ENCODE measurements at places on chromosomes 11 and 22.

- DNase-seq: peak; percentile 91
These were observed 12.3 kb upstream of the P2RY2 start for GRCh38 chr11:73205661-73206343.

DNA sequence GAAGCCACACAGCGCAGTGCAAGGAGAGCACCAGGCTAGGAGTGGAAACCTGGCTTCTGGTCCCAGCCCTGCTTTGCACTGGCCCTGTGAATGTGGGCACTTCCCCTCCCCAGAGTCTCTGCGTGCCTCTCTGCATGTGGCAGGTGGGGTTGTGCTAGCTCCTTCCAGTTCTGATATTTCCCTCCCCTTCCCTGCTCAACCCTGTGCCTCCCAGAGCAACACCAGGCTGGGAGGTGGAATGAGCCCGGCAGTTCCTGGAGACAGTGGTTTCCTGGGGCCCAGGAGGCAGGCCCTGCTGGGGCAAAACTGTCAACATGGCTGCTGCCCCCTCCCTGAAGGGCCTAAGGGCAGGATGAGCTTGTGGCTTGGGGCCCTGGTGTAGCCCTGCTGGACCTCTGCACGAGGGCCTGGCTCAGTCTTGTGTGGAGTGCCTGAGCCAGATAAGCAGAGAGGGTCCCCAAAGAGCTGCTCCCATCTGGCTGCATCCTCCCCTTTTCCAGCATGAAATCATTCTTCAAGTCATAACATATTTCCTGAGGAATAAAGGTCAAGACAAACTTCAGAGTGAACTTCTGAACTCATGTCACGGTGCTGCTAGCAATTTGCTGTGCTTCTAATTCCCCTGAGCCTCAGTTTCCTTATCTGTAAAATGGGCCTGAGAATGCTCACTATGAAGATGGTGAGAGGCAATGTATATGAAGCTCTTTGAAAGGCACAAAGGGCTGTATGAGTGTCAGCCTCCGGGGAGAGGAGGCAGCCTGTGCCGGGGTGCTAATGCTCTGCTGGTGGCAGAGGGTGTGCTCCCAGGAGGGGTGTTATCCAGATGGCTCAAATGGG lies 116.0 kb downstream of the GRIK4 start:
- DNase-seq: no peak

DNA sequence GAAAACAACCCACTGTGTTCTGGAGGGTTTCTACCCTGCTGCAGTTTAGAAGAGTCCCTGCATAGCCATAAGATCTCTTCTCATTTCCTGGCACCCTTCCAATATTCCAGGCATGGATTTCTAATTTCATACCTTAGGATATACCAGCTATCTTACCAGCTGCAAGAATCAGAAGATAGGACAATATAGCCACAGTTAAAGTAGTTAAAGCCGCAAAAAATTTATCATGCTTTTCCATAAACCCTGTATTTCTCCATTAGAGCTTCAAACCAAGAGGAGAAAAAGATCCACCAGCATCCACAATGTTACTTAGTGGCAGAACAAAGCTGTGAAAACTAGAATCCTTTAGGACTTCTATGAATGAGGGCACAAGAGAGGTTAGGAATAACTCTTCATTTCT lies 8.6 kb upstream of the OR56B1 start:
- no peak for DNase-seq

GRCh38 chr11:116117331-116118137 lies 613.3 kb upstream of the CADM1 start:
- no peak for DNase-seq

DNA sequence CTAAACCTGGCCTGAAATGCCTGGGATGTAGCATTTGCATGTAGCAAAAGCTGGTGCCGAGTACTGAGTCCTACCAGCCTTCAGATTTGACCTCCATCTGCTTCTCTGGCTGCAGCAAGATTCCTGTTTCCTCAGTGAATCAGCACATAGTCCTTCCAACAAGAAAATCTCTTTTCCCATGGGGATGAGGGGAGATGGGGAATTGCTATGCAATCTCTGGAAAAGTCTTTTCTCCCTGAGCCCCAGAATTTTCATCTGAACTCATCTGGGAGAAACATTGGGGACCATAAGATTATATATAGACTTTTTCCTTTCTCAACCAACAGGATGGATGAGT lies 32.0 kb upstream of the YWHAH start:
- DNase-seq: no peak

GRCh38 chr11:61903845-61904244 lies 12.5 kb upstream of the FADS3 start:
- no peak for DNase-seq

DNA sequence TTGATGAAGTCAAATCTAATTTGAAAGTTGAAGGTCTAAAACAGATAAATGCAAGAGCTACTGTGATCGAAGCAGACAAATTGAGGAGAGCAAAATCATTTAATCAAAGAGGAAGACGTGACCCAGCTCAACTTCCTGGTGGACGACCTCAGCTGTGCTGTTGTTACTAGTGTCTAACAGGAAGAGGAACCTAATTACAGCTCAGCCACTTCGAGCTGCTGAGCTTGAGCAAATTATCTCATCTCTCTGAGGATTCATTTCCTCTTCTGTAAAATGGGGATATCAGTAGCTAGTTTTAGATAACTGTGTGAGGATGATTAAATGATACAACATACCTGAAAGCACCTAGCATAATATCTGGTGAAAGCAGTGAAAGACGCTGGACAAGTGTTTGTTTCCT lies 48.6 kb upstream of the OLFML1 start:
- DNase-seq: peak; percentile 39

- DNase-seq: no peak
These were observed 169.0 kb downstream of the BUD13 start for GRCh38 chr11:116603728-116604323.

DNA sequence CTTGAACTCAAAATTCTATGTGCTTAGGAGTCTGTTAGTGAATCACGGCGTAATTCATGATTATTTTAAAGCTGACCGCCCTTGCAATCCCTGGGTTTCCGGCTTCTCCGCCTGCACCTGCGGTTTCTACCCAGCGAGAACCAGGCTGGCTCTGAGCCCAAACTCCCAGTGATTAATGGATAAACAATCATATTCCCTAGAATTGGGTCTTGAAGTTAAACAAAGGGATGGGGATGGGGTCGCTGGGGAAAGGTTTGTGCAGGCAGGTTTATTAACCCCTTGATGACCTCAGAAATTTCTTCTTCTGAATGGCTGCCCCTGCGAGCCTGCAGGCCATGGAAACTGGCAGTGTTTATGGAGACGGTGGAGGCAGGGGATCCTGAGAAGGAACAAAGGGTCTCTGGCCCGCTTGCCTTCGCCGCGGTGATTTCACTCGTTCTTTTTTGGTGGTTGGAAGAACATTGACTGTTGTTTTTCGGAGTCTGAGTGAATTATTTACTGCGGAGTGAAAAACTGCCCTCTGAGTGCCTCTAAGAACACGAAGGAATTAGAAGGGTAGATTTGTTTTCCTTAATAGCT lies 1000.3 kb downstream of the BRD1 start:
- no peak for DNase-seq

DNA sequence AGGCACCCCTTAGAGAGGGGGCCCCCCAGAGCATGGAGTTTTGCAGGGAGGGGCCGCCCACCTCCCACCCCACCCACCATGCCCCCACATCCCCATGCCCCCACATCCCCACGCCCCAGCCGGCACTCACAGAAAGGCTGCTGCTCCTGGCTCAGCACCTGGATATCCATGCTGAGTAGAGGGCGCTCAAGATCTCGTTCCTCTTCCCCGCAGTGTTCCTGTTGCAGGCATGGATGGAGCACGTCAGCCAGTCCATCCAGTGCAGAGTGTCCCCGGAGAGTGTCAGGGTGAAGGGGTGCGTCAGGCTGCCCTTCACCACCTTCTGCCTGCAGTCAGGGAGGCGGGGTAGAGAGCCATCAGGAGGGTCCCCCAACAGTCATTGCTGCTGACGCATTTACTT lies 156.2 kb downstream of the CRYBB2 start:
- no peak for DNase-seq

GRCh38 chr11:66562907-66563583 lies 5.4 kb downstream of the CTSF start:
- DNase-seq: no peak

GRCh38 chr22:37213218-37213855 lies 1.1 kb upstream of the SSTR3 start:
- no peak for DNase-seq

DNA sequence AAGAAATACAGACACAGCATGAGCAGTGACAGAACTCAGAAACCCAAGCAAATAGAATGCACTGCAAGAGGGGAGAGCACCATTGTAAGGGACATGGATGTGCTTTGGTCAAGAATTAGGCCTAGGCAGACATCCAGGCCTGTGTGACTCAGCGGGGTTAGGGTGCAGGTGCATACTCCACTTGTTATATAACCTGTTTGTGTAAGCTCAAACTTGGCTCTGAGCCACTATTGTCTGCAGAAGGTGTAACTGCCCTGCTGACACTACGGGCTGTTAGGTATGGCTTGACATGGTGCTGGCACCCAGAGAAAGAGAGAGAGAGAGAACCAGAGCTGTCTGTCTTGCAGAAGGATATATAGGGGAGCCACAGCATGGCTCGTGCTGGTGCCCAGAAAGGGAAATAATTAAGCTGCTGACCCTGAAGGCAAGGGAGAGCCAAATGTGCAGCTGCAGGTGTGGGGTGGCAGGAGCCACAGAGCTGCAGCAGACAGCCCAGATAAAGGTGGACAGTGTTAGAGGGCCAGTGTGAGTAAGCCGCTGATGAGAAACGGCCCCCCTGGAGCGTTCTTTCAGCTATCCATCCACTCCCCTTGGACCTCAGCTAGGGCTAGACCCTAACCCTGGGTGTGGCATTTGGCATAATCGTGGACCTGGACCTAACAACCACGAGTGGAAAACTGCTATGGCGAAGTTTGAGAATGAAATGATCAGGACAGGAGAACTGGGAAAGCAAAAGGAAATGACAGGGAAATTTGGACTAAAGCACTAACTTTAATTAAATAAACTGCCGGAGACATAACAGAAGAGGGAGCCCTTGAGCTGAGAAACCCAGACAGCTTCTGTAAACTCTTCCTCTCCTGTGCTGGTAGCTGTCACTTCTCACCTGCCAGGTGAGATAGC lies 253.0 kb upstream of the CCDC179 start:
- peak; percentile 16 for DNase-seq

GRCh38 chr11:126359431-126360048 lies 4.1 kb downstream of the ST3GAL4 start:
- DNase-seq: no peak

DNA sequence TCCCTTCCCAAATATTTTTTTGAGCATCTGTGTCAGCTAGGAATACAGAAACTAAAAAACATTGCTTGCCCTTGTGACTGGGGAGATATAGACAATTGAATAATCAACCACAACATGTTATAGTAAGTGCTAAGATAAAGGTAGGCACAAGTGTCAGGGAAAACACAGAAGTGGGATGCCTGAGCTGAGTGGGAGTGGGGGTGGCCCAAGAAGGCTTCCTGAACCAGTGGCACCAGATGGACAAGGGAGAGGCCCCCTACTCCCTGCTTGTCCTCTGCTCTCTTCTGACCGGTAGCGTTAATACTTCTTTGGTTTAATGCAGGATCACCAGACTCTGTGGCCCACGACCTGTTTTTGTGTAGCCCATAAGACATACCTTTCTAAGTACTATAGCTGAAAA lies 48.8 kb downstream of the PACS1 start:
- DNase-seq: no peak

- DNase-seq: no peak
These were observed 10.5 kb upstream of the MCHR1 start for GRCh38 chr22:40668611-40669411.

DNA sequence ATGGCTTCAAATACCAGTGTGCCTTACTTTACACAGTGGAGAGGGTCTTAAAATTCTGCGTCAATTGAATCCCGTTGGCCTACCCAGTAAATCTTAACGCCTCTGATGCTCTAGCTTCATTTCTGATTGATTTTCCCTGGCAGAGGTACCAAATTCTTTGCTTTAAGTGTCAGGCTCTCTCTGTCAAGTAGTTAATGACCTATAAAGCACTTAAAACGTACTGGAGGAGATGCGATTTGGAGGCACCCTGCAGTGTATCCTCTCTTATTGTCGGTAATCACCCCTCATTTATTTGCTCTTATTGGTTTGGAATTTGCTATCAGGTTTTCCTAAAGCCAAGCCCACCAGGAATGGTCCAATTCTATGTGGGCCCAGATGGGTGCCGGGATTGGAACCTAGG lies 59.2 kb downstream of the NFAM1 start:
- DNase-seq: no peak

GRCh38 chr11:59574467-59574866 lies 41.1 kb downstream of the OSBP start:
- no peak for DNase-seq

GRCh38 chr11:69310351-69310750 lies 16.4 kb downstream of the MYEOV start:
- no peak for DNase-seq

GRCh38 chr11:19253817-19254216 lies 13.1 kb upstream of the E2F8 start:
- no peak for DNase-seq

DNA sequence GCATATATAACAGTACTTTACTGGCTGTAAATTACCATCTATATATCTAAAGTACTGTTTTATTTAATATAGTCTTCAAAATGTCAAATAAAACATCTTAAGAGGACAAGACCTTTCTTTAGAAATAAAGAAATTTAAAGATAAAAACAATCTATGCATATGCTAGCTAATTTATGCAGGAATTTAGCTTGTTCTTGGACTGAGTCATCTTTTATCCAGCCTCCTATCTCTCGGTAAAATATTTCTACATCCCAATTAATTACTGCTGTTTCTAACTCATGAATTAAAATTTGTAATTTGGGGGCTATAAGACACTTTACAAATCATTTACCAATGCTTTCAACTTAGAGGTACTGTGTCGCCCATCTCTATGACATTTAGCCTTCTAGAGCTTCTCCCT lies 72.8 kb upstream of the DDI1 start:
- no peak for DNase-seq

- no peak for DNase-seq
These were observed 59.8 kb downstream of the WNT7B start for GRCh38 chr22:45917146-45917545.

DNA sequence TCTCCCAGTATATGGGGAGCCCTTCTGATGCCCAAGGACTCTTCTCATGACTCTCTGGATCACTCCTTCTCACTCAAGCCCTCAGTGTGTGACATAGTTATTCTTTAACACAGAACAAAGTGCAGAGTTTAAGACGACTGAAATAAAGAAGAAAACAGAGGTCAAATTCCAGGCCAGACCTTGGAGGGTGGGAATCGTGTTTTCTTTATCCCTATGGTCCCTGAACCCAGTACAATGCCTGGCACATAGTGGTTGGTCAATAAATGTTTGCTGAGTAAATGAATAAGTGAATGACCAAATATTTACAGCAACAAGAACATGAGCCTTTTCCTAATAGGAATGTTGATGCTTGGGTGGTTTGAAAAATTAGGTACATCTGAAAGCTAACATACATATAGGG lies 28.8 kb downstream of the VSTM5 start:
- no peak for DNase-seq

DNA sequence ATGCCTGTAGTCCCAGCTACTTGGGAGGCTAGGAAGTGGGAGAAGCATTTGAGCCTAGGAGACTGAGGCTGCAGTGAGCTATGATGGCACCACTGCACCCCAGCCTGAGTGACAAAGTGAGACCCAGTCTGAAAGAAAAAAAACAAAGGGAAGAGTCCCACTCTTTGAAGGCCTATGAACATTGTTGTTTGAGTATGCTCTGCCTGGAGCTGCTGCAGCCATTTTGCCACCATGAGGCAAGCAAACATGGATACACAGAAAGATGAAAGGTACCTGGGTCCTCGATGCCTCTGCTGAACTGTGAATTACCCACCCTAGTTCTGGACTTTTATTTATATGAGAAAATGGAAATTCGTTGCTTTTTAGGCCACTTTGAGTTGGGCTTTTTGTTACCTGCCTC lies 19.7 kb upstream of the TSPAN18 start:
- DNase-seq: no peak

- DNase-seq: peak; percentile 92
These were observed at the start of gene LGALS1 for GRCh38 chr22:37674951-37675929. TSS of gene LGALS1 (plus strand) at chr22:37675636. CDS start at chr22:37675703, 67 bp downstream.
